NCI-H1092 treated with DMSO at 0.1 percent for 48 hours (cell line): ENCODE measurements at places on chromosomes 2 and 18.
A peak's percentile ranks its signal among the peaks of the same experiment; 100 is the strongest.

- no peak for DNase-seq
Observed at GRCh38 chr2:10566018-10566417, 117.9 kb upstream of the ODC1 start.

GRCh38 chr2:96914332-96914731 lies 44.5 kb upstream of the SEMA4C start:
- DNase-seq, result no peak

DNA sequence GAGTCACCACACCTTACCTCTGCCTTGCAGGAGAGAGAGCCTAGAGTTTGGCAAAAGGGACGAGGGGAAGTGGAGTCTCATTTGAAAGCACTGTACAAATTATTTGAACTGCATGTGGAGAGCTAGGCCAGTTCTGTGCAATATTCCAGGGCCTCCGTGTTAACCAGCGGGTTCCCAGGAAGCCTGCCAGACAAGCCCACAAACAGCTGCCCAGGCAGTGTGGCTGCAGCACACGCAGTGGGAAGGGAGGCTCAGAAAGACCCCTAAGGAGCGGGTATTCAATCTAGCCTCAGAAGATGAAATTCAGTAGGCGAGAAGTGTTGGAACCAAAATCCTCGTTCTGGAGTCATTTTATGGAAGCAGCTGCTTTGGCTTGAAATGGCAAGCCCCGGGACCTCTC lies 30.7 kb downstream of the CNGA3 start:
- peak; percentile 65 for DNase-seq

- no peak for DNase-seq
Observed at GRCh38 chr2:9347411-9347881, 75.9 kb downstream of the ITGB1BP1 start.

- no peak for DNase-seq
Observed at GRCh38 chr2:223612501-223612900, 10.3 kb upstream of the SCG2 start.

DNA sequence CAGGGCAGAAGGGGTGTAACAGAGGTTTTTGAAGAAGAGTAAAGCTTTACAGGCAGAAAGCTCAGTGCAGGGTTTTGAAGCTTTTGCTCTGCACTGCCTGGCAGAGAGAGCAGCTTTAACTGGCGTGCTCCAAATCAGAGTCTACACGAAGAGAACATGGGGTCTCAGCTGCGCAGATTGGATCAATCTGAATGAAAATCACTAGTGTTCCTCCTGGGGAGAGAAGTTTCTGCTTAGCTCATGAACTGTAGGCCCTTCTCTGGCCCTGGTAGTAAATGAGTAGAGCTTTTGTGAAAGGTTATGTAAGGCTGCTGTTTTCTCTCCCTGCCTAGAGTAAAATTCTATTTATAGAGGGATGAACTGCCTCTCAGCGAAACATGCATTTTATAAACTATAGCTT lies 13.6 kb downstream of the DCC start:
- no peak for DNase-seq
